Activated naive CD4-positive, alpha-beta T cell treated with anti-CD3 and anti-CD28 coated beads, Interleukin-2, amount 50 U/mL, for 72 hours (primary cell): ENCODE measurements at places on chromosomes 5 and 9. TPM values are rescaled to one million over a fixed set of nuclear protein-coding genes. Genes with fewer than 3 reads are reported as not detected.

DNA sequence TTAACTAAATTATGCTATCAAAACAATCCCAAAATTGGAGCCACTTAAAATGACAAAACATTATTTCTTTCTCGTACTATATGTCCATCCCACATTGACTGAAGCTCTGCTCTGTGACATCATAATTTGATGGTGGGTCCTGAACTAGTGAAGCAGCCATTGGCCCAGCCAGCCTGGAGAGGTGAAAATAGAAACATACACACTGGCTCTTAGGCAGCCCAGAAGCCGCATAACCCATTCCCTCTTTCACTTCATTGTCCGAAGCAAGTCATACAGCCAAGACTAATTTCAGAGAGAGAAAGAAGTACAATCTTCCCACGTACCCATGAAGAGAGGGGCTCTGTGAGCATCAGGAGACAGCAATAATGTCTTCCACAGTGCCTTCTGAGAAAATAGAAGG lies 342.5 kb downstream of the NFIB start:
- DNase-seq = no peak

GRCh38 chr9:23934291-23934906 lies 108.4 kb upstream of the ELAVL2 start:
- DNase-seq = no peak

DNA sequence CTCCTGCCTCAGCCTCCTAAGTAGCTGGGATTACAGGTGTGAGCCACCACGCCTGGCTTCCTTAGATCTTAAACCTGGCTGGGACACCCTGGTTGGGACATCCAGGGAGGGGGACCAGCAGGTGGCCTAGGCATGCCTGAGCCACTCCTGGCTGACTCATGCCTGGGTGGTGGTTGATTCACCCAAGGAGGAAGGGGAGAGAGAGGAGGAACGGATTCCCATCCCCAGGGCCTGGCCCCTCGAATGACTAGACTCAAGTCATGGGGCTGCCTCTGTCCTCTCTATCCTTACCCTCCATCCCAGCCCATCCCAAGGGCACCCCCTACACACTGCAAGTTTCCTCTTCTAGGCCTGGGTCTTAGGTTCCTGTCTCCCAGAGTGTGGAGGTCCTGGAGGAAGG lies 12.7 kb downstream of the EEIG1 start:
- no peak for DNase-seq

The SLC1A3 gene
- total RNA-seq = not detected

The NCS1 gene
- total RNA-seq = 14.0 TPM

DNA sequence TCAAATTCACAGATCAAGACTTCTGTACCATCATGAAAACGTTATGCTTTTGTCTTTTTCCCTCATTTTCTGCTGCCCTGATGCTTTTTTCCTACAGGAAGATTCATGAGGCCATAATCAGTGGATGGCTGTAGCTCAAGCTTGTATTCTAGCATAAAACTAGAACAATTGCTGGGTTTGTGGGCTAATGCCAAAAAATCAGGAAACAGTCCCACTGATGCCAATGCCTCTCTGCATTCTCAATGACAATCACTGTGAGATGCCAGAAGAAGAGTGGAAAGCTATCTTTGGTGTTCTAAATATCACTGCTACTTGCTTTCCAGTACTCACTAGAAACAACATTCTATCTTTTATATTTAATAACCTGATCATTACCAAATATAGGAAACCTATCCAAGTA lies 33.3 kb upstream of the FAM170A start:
- no peak for DNase-seq
